ENCODE measurements at places on chromosomes 12 and 14.

DNA sequence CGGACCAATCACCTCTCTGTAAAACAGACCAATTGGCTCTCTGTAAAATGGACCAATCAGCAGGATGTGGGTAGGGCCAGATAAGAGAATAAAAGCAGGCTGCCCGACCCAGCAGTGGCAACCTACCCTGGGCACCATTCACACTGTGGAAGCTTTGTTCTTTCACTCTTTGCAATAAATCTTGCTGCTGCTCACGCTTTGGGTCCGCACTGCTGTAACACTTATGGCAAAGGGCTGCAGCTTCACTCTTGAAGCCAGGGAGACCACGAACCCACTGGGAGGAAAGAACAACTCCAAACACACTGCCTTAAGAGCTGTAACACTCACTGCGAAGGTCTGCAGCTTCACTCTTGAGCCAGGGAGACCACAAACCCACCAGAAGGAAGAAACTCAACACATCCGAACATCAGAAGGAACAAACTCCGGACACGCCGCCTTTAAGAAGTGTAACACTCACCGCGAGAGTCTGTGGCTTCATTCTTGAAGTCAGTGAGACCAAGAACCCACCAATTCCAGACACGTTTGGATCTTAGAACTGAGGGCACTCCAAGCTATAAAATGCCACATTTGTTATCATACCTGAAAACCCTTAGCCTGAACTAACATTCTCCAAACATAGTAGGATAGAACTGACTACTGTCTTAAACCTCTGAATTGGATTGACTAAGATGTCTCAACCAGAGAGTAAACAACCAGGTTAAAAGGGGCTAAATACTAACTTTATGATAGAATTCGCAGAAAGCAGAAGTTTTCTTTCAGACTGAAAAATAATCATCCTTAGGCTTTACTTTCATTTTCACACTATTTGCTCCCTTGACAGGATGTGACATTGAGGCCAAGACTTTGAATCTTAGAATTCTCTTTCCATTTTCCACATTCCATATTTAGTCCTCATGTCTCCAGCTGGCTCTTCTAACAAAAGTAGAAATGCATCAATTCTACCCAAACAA, 33.6 kb downstream of the CDKL1 start:
- DNase-seq, result no peak

DNA sequence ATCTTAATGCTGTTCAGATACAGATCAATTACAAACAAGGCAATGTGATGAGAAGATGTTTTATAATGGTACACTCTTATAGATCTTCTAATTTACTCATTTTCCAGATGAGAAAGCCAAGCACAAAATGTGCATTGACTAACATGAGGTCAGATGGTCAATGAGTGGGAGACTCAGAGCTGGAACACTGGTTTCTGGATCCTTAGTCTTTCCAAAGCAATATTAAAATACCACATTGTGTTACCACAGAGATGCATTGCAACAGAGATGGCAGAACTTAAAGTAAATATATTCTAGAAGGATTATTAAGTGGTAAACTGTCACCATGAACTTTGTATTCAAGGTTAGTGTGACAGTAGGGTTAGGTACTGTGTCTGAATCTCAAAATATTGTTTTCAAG, 113.6 kb downstream of the SLC15A5 start:
- no peak for DNase-seq

DNA sequence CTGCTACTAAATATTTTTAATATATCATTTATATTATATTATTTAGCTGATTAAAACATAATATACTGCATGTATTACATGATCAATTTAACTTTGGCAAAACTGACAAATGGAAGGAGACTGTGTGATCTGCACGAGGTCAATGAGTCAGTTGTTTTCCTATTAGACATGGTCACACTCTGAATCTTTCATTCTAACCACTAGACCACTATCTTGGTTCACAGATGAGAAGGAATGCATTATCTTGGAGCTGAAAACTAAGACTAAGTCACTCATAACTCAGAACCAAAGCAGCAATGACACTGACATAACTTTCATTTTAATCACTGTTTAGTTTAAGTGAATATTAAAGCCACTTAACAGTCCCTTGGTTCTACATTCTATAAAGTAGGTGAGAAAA, 37.4 kb downstream of the GNPTAB start:
- no peak for DNase-seq

DNA sequence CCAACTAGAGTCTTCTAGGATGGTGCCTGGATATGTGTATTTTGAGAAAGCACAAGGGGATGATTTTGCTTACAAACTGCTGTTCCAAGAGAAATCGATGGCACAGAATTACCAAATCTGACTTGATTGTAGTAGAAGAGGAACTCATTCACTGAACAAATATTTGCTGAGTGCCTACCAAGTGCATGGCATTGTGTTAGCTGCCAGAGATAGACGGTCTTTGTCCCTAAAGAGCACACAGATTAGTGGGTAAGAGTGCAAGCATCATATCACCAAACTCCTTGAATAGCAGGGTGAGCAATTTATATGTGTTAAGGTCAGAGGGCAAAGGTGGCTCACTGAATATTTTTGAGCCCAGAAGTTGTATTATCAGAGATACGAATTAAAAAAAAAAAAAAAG, 3.5 kb upstream of the FOXN3 start:
- DNase-seq, result no peak

GRCh38 chr12:307406-307805, 44.8 kb upstream of the SLC6A13 start:
- DNase-seq, result no peak

DNA sequence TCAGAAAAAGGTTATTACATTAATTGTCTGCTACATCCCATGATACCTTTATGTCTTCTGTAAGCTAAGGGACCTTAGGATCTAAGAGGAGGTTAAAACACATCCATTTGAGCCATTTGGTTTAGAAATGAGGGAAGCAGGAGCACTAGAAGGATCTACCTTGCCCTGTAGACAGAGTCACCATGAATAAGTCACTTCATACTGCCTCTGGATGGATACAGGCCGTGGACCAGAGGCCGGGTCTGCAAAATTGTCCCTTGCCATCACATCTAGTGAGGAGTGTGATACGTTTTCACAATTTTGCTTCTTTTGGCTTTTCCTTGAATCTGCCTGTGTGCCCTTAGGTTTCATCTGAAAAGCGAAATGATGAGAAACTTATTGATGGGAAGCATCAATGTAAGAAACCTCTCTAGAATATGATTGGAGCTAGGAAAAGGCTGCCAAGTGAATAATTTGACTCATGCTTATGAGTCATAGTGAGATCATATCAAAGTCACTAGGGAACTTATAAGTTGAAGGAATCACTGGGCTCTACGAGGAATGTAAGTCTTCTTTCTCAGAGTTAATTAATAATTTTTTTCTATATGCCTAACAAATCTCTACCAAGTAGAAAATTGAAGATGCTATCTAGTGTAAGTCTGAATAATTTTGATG, 10.8 kb downstream of the GLRX5 start:
- no peak for DNase-seq

- DNase-seq, result no peak
Observed at GRCh38 chr12:10810068-10810467, at the start of gene TAS2R9. TAS2R9 (minus strand) TSS chr12:10810168; CDS start chr12:10810075, 93 bp downstream.

DNA sequence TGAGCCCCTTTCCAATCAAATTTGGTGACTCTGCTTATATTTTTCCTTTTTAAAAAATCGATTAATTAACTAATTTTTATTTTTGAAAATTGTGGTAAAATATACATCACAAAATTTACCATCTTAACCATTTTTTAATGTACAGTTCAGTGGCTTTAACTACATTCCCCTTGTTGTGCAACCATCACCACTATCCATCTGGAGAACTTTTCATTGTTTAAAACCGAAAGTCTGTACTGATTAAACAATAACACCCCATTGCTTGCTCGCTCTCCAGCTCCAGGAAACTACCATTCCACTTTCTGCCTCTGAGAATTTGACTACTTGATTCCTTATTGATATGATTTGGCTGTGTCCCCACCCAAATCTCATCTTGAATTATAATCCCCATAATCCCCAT, 283.4 kb downstream of the C12orf75 start:
- DNase-seq, result no peak

DNA sequence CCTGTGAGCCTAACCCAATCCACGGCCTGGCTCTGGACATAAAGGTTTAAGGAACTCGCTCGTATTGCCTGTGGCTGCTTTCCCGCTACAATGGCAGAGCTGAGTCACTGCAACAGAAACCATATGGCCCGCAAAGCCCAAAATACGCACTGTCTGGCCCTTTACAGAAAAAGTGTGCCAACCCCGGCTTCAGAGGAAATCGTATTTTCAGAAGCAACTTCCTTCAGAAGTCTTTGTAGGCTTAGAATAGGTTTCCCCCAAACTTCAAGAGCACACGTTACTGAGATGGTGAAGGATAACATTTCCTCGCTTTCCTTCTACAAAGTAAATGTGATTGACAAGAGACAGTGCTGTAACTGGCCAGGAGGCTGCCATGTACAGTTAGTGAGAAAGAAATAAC, 34.8 kb upstream of the TESC start:
- peak; percentile 26 for DNase-seq

GRCh38 chr14:51462182-51462581, 189.5 kb upstream of the FRMD6 start:
- DNase-seq, result no peak

DNA sequence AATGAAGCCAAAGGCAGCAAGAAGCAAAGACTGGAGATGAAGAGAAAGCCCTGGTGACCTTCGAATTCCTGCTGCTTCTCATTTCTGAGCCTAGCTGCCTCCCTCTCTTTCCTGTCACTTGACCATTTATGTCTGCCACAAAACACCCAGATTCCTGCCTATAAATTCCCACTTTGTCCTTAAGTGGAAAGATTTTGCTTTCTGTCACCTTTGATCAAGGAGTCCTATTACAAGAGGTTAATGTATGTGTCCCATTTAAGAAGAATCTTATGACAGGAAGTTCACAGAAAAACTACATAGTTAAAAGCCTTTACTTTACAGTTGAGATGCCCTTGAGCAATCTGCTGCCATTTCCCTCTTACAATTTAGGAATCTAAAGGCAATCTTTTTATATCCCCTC, 155.7 kb downstream of the GALC start:
- DNase-seq, result no peak

DNA sequence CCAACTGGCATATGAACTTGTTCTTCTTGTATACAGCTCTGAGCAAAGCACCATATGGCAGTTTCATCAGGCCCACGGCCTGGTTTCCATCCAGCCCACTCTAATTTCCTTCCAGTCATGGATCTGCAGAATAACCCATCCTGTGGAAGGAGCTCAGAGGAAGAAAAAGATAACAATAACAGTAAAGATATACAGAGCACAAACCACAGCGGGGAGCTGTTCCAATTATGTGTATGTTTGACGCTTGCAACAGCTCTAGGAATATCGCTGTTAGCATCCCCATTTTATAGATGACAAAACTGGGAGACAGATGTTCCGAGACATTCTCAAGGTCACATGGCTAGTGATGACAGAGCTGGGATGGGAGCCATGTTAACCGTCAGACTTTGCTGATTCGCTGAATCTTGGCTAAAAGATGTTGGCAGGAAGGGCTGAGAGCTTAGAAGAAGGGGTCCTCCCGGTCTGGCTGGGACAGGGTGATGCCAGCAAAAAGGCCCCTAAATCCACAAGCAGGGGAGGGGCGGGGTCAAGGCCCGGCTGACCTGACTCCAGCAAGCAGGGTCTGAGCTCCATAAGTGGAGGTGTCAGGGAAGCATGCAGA, 34.4 kb upstream of the CIPC start:
- DNase-seq, result no peak

DNA sequence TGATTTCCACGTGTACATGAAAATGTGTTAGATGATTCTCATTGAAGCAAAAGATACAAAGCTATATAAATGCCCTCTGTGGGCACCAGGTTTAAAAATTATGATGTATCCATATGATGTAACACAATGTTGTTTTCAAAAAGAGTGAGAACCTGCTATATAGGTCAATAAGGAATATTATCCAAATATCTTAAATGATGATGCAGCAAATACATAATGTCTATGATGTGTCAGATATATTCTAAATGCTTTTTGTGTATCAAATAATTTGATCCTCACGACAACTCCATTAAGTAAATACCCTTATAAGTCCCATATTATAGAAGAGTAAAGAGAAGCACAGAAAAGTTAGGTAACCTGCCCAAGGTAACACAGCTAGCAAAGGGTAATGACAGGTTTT, 393.0 kb upstream of the DCN start:
- DNase-seq, result no peak

DNA sequence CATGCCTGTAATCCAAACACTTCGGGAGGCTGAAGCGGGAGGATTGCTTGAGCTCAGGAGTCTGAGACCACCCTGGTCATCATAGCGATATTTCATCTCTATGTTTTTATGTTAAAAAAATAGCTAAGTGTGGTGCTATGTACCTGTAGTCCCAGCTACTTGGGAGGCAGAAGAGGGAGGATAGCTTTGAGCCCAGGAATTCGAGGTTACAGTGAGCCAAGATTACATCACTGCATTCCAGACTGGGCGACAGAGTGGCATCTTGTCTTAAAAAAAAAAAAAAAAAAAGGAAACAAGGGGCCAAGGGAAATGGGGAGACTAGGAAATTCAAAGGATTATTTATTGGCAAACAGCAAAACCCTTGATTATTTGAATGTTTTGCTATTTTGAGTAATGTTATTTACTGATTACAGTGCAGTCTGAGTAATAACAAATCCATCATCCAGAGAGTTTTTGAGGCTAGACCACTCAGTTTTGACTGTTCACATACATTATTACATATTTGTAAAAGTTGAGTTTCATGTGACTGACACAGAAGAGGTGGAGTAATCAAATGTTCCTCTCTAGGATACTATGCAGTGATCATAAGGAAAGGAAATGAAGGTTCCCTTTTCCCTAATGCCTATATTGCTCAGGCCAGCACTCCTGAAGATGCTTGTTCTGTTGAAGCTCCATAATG, 40.8 kb downstream of the PRKCH start:
- DNase-seq, result no peak

- no peak for DNase-seq
Observed at GRCh38 chr12:30774599-30774998, 19.8 kb upstream of the CAPRIN2 start.

GRCh38 chr12:68745376-68745903, 536 bp upstream of the SLC35E3 start:
- DNase-seq, result no peak

GRCh38 chr14:64692986-64693809, 11.0 kb upstream of the PLEKHG3 start:
- no peak for DNase-seq

DNA sequence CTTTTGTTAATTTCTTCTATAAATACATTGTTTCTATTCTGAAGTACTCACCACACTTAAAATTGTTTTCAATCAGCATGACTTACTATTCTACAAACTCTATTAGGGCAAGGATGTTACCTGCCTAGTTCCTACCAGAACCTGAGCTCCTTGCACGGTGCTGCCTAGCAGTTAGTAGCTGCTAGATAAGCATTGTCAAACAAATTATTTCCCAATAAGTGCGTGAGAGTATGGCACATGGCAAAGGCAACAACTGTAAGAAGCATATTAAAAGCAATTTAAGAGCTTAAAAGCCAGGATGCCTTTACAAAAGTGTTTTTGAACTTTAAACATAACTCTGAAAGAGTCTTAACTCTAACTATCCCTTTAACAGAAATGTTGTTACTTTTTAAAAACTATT, 8.2 kb upstream of the LYZ start:
- DNase-seq, result no peak

- no peak for DNase-seq
Observed at GRCh38 chr12:12645485-12645884, 33.8 kb downstream of the CREBL2 start.

GRCh38 chr12:111271674-111272418, 97.0 kb downstream of the PHETA1 start:
- DNase-seq, result no peak

- DNase-seq, result no peak
Observed at GRCh38 chr12:68106160-68106559, 53.4 kb downstream of the IFNG start.
